Prostate gland (tissue), 2 donors: ENCODE measurements at places on chromosomes 1 and 21. TPM values are rescaled to one million over a fixed set of nuclear protein-coding genes. Genes with fewer than 3 reads are reported as not detected.
A peak's percentile ranks its signal among the peaks of the same experiment; 100 is the strongest.

GRCh38 chr1:239417986-239418640 is 31.7 kb downstream of the CHRM3 start:
- DNase-seq = no peak
- H3K4me1 ChIP-seq = no peaks in the 10 kb centered on the region
- H3K4me3 ChIP-seq = no peak overlapping the region
- H3K36me3 ChIP-seq = no peaks in the 10 kb centered on the region

- H3K4me3 ChIP-seq = no peak overlapping the region
- no peaks in the 10 kb centered on the region for H3K36me3 ChIP-seq
- no peak overlapping the region for H3K27ac ChIP-seq
- DNase-seq = no peak
These were observed 76.4 kb upstream of the DAB1 start for GRCh38 chr1:57500136-57500830.

DNA sequence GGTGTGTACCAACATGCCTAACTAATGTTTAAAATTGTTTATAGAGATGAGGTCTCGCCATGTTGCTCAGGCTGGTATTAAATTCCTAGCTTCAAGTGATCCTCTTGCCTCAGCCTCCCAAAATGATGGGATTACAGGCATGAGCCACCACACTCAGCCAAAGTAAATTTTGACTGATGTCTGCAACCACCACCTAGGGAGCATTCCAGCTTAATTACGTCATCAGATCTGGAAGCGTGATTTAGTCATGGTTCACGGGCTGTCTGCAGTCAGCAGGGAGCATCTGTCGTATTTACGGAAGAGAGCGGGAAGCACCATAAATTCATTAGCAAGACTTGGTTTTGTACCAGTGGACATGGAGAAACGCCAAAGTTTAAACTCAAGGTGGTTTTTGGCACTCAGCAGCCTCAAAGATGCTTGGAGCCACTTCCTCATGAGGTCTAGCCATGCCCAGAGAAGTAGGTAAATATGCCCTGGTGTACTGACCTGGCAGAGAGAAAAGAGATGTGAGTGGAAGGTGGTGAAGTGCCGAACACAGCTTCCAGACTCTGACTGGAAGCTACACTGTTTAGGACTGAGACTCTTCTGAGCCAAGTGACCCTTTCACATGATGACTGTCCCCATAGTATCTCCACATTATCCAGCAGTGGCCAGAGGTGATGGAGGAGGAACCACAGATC is 60.8 kb upstream of the SLC35F3 start:
- H3K4me1 ChIP-seq = no peaks in the 10 kb centered on the region
- no peaks in the 10 kb centered on the region for H3K27me3 ChIP-seq
- H3K4me3 ChIP-seq = no peak overlapping the region
- H3K36me3 ChIP-seq = no peaks in the 10 kb centered on the region
- no peak for DNase-seq
- no peak overlapping the region for H3K27ac ChIP-seq

GRCh38 chr1:193705554-193705981 is 519.2 kb upstream of the B3GALT2 start:
- H3K27ac ChIP-seq = no peak overlapping the region
- H3K4me1 ChIP-seq = no peaks in the 10 kb centered on the region
- no peaks in the 10 kb centered on the region for H3K27me3 ChIP-seq
- DNase-seq = no peak
- no peaks in the 10 kb centered on the region for H3K36me3 ChIP-seq

DNA sequence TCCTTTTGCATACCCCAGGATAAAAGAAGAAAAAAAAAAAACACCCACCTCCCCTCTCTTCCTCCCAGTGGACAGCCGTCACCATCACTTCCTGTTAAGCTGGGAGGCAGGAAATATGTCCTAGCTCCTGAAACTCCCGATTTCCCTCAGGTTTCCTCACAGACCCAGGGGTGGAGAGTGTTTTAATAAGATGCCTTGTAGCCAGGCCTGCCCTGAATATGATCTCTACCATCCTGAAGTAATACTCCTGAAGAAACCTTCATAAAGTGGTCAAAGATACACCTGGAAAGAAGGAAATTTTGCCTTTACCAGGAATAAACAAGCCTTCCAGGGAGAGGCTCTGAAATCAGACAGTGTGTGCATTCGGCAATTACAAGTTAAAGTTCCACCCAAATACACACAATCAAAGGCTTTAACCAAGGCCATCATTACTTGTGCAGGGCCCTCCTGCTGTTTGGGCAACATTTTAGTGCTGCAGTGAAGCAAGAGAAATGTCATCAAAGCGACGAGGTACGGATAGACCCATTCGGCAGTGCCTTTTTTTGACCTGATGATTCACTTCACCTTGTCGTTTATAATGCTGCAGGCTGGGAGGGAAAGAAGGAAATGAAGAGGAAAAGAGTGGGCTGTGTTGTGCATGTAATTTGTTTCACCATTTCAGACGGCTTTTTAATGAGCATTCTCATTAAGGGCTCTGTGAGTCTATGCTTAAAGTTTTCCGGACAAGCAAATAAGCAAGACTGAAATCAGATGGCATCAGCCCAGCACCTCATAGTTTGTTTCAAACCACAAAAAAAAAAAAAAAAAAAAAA is 41.0 kb upstream of the RASAL2 start:
- no peaks in the 10 kb centered on the region for H3K4me1 ChIP-seq
- no peak overlapping the region for H3K4me3 ChIP-seq
- no peak overlapping the region for H3K27ac ChIP-seq
- H3K36me3 ChIP-seq = no peaks in the 10 kb centered on the region
- H3K27me3 ChIP-seq = no peaks in the 10 kb centered on the region

DNA sequence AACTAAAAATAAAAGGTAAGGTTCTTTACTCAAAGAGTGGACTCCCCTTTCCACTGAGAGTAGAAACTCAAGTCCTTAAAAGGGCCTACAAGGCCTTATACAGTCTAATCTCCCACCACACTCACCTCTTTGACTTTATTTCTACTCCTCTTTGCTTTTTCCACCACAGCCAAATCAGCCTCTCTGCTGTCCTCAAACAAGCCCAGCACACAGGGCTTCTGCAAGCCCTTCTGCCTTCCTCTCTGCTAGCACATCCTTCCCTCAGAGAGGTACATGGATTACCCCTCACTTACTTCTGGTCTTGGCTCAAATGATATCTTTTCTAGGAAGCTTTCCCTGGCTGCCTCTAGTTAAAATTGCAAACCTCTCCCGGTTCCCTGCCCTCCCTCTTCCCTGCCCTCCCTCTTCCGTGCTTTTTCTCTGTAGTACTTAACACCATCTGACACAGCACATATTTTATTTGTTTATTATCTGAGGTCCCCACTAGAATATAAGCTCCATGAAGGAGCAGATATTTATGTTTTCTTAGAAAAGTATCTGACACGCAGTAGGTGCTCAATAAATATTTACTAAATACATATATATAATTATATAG is 1.7 kb downstream of the LYST start:
- peak overlapping the region; percentile 7 for H3K27ac ChIP-seq
- no peaks in the 10 kb centered on the region for H3K27me3 ChIP-seq
- H3K4me1 ChIP-seq = no peaks in the 10 kb centered on the region
- no peaks in the 10 kb centered on the region for H3K36me3 ChIP-seq

DNA sequence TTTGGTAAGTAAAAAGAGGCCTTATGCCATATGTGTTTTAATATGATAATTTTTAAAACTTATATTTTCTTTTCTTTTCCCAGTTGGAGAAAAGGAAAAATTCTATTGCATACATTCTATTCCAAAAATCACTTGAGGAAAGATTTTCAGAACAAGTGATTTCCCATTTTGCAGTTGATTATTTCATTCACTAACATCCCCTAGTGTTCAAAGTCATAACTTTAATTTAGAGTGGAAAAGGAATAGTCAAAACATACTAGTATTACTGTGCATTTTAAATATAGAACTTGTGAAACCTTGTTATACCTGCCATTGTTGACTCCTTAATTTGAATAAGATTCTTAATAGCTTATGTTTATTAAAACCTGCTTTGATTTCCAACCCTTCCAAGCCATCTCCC is 1157.6 kb upstream of the ADGRL4 start:
- DNase-seq = no peak
- H3K36me3 ChIP-seq = no peaks in the 10 kb centered on the region
- no peak overlapping the region for H3K4me3 ChIP-seq
- H3K27me3 ChIP-seq = no peaks in the 10 kb centered on the region

- no peak overlapping the region for H3K4me3 ChIP-seq
- DNase-seq = no peak
- H3K27ac ChIP-seq = no peak overlapping the region
- no peaks in the 10 kb centered on the region for H3K36me3 ChIP-seq
These were observed 180.0 kb downstream of the RASAL2 start for GRCh38 chr1:178273707-178274410.

- H3K4me1 ChIP-seq = peaks cover 63% of the 10 kb centered on the region
- peak; percentile 44 for DNase-seq
- no peaks in the 10 kb centered on the region for H3K27me3 ChIP-seq
- no peak overlapping the region for H3K4me3 ChIP-seq
These were observed 17.7 kb downstream of the DHRS3 start for GRCh38 chr1:12600335-12600734.

DNA sequence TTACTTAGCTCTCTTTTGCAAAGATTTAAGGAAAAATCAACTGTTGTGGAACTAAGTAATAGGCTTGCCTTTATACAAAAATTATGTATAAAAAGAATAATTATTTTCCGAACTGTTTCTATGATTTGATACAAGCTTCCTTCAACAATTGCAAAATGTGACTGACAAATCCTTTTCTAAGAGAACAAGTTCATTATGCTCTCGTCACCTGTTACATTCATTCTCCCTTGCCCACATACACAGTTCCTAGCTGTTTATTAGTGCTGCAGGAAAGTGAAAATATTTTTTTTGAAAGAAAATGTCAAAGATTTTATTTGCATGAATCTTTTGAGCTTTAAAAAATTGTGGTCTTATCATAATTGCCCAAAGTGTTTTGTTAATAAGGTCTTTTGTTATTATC is 466.2 kb downstream of the USP25 start:
- peak overlapping the region; percentile 24 for H3K4me3 ChIP-seq

DNA sequence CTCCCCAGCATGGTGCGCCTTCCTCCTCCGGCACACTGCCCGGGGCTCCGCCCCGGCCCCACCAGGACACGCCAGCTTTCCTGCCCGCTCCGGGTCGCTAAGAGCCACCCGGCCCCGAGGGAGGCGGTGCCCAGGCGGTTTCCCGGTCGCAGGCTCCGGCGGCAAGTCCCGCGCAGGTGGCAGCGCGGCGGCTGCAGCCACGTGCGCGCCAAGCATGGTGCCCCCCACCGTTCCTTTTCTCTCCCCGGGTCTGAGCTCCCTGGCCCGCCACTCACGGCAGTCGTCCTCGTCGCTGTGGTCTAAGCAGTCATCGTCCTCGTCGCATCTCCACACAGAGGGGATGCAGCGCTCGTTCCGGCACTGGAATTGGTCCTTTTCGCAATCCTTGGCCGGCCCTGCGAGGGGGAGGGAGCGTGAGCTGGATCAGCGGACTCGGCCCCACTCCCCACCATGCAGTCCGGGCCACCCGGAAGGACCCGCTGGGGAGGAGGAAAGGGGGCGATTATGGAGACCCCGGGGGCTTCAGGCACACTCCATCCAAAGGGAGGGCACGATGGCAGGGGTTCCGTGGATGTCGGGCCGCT is 1.2 kb downstream of the LRP8 start:
- H3K27ac ChIP-seq = peak overlapping the region; percentile 48
- no peaks in the 10 kb centered on the region for H3K27me3 ChIP-seq
- peak overlapping the region; percentile 49 for H3K4me3 ChIP-seq
- no peak for DNase-seq

DNA sequence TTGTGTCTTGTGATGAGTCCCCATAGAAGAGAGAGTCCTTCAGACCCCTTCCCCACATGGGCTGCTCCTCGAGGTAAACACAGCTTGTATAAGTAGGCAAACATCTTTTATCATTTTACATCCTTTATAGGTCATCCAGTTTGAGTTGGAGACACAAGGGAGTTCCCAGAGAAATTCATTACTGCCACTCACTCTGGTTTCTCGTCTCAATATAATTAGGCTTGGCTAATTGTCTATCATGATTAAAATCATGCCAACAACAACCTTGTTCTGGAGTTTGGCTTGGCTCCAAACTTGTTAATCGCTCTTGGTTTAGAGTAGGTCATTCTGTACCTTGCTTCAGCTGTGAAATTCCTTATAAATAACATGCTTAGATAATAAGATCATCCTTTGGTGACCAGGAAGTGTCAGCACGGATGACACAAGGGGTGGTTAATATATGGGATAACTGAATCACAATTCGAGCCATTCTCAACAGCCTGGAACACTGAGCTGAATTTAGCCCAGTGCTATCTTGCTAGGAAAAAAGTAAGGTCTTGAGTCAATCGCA is 70.7 kb upstream of the DAB1 start:
- no peaks in the 10 kb centered on the region for H3K36me3 ChIP-seq
- H3K4me3 ChIP-seq = no peak overlapping the region
- H3K4me1 ChIP-seq = no peaks in the 10 kb centered on the region
- no peak overlapping the region for H3K27ac ChIP-seq
- no peak for DNase-seq

DNA sequence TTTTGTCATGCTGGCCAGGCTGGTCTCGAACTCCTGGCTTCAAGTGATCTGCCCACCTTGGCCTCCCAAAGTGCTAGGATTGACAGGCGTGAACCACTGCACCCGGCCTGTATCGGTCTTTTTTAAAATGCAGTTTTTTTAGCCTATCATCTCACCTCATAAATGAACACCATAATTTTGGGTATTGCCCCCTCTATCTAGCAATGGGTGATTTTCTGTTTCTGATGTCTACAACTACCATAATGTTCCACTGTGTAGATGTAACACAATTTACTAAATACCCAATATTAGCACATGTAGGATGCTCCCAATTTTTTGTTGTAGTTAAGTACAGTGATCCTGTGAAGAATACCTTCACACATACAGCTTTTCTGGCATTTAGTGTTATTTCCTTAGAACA is 2.0 kb upstream of the CAMTA1 start:
- H3K27me3 ChIP-seq = no peaks in the 10 kb centered on the region
- no peak for DNase-seq
- H3K4me3 ChIP-seq = no peak overlapping the region
- peak overlapping the region; percentile 99 for H3K27ac ChIP-seq
- peaks cover 5% of the 10 kb centered on the region for H3K4me1 ChIP-seq

- H3K4me1 ChIP-seq = no peaks in the 10 kb centered on the region
- H3K27ac ChIP-seq = no peak overlapping the region
- H3K4me3 ChIP-seq = no peak overlapping the region
- no peaks in the 10 kb centered on the region for H3K36me3 ChIP-seq
These were observed 11.3 kb downstream of the SLC25A24 start for GRCh38 chr1:108188801-108189200.

DNA sequence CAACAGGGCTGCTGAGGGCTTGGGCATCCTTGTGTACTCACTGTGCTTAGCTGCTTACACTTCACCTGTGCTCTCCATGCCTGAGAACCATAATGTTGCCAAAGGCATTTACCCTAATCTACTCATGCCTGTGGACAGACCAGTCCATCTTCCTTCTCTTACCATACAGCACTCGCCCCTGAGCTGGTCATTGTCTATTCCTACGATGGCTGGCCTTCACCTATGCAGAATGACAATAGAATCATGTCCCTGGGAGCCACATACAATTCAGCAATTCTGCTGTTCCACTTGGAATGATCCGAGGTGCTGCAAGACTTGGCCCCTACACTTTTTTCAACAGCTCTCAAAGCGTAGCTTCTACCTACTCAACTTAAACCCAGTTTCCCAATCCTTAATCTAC is 96.5 kb downstream of the PAPPA2 start:
- no peak for DNase-seq
- no peak overlapping the region for H3K27ac ChIP-seq
- H3K36me3 ChIP-seq = no peaks in the 10 kb centered on the region
- no peak overlapping the region for H3K4me3 ChIP-seq

GRCh38 chr1:185213091-185213490 is 56.1 kb downstream of the SWT1 start:
- no peaks in the 10 kb centered on the region for H3K27me3 ChIP-seq
- H3K27ac ChIP-seq = no peak overlapping the region
- H3K36me3 ChIP-seq = no peaks in the 10 kb centered on the region
- H3K4me3 ChIP-seq = no peak overlapping the region

SPRR2G gene
- total RNA-seq = not detected

CD247 gene
- not detected for total RNA-seq

TTLL7 gene
- 26.6 TPM for total RNA-seq

AIRE gene
- total RNA-seq = not detected

STPG1 gene
- 9.8 TPM for total RNA-seq

TMCC2 gene
- 10.6 TPM for total RNA-seq

ALPL gene
- total RNA-seq = 6.3 TPM
